ENCODE measurements at places on chromosomes 7 and 10.

- DNase-seq = no peak
Observed at GRCh38 chr7:151823566-151824372, 53.1 kb downstream of the PRKAG2 start.

GRCh38 chr10:125661431-125661940, 21.5 kb downstream of the TEX36 start:
- no peak for DNase-seq

GRCh38 chr10:76114581-76115001, 683.2 kb downstream of the LRMDA start:
- DNase-seq = peak; percentile 36

- no peak for DNase-seq
Observed at GRCh38 chr7:45944058-45944457, 23.0 kb upstream of the IGFBP3 start.
